ENCODE measurements at places on chromosomes 1 and 21. TPM values are rescaled to one million over a fixed set of nuclear protein-coding genes. Genes with fewer than 3 reads are reported as not detected.

The EVA1C gene
- total RNA-seq: 13.4 TPM

The FCN3 gene
- not detected for total RNA-seq

DNA sequence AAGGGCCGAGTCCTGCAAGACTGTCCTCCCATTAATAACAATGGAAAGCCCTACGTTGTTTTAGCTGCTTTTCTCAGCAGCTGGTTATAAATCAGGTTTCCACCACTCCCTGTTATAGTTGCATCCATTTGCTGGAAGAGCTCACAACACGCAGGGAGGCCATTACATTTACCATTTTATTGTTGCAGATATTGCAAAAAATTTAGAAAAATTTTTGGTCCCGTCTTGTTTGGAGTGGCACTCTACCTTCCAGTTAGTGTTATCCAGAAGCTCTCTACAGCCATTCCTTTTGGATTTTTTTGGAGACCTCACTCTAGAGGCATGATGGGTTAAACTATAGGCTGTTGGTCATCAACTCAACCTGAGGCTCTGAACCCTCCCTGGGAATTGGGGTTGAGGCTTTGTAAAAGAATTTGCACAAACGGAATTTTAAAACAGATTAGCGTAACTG is 1532.1 kb upstream of the TPTE start:
- no peaks in the 10 kb centered on the region for H3K27me3 ChIP-seq
- no peak for DNase-seq
- no peak overlapping the region for H3K27ac ChIP-seq
- H3K4me3 ChIP-seq: no peak overlapping the region
- H3K4me1 ChIP-seq: no peaks in the 10 kb centered on the region

- H3K27ac ChIP-seq: no peak overlapping the region
- H3K27me3 ChIP-seq: no peaks in the 10 kb centered on the region
- no peak overlapping the region for H3K4me3 ChIP-seq
- H3K4me1 ChIP-seq: peaks cover 40% of the 10 kb centered on the region
- H3K36me3 ChIP-seq: peaks cover 38% of the 10 kb centered on the region
Observed at GRCh38 chr1:28512058-28512611, 6.3 kb downstream of the RCC1 start.
